ENCODE measurements at places on chromosomes 5 and 9.
A peak's percentile ranks its signal among the peaks of the same experiment; 100 is the strongest.

- no peak for DNase-seq
Measured at GRCh38 chr5:130237721-130238120, 333.5 kb downstream of the CHSY3 start.

GRCh38 chr5:129477532-129477931, 17.4 kb downstream of the ADAMTS19 start:
- no peak for DNase-seq

- no peak for DNase-seq
Measured at GRCh38 chr9:4515958-4516375, 25.7 kb downstream of the SLC1A1 start.

DNA sequence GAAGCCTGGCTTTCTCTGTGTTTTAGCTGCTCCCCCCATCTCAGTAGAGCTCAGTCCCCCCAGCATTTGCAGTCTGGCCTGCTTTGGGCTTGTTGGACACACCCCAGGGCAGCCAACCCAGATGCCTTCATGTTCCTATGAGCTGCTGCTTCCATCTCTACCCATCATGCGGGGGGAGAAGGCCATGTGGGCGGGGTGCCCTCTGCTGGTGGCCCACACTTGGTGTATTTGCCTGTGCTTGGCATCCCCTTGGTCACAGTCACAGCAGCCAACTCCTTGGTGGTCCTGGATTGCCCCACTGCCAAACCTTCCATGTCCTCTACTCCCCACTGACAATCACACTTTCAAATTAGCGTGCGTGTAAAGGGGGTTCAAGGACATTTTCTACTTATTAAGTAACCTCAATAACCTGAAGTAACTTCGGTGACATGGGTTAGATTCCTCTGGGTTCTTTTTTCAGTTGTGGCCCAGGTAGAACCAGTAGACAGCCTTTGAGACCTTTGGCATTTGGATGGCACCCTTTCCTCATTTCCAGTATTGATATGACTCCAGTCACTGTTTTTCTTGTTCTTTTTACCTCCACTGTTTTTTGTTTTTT, 42.8 kb downstream of the SNX30 start:
- DNase-seq, result peak; percentile 90

- DNase-seq, result no peak
Measured at GRCh38 chr5:99169309-99169708, 240.5 kb upstream of the CHD1 start.

All from stimulated activated effector memory CD8-positive, alpha-beta T cell treated with anti-CD3 and anti-CD28 coated beads, Interleukin-12 subunit alpha, Interleukin-12 subunit beta, amount 100 ng/mL, for 72 hours (primary cell).